GOT3 (cell line): ENCODE measurements at places on chromosomes 3 and 15.

DNA sequence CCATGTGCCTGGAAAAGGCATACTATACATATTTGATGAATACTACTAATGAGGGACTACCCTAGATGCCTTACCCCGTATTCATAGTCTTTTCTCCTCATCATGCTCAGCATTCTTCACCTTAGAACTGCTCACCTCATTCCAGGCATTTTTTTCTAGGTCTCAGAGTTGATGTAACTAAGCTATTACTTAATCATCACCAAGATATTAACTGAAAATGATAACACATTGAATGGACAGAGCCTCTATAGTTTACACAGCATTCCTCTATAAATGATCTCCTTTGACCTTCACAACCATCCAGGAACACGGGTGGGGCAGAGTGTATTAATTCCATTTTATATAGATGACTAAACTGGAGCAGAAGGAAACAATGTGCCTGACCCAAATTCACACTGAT lies 174.1 kb upstream of the DPH6 start:
- no peak for DNase-seq

- no peak for DNase-seq
These were observed 48.2 kb downstream of the ATR start for GRCh38 chr3:142530296-142530695.

DNA sequence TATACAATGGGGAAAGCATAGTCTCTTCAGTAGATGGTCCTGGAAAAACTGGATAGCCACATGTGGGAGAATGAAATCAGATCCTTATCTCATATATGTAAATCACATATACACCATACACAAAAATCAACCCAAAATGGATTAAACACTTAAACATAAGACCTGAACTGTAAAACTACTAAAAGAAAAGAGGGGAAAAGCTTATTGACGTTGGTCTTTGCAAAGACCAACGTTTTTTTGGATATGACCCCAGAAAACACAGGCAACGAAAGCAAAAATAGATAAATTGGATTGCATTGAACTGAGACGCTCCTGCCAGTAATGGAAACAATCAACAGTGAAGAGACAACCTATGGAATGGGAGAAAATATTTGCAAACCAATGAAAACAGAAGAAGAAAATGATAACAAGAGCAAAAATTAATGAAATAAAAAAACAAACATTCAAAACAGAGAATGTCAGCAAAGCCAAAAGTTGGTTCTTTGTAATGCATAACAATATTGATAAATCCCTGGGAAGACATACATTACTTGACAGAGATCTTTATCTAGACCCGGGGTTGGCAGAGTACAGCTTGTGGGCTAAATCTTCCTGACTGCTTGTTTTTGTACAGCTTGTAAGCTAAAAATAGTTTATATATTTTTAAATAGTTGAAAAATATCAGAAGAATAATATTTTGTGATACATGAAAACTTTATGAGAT lies 86.9 kb downstream of the NEO1 start:
- no peak for DNase-seq

GRCh38 chr15:98154863-98155262 lies 194.4 kb downstream of the ARRDC4 start:
- DNase-seq: no peak

GRCh38 chr3:128709038-128709437 lies 16.9 kb upstream of the RAB7A start:
- DNase-seq: no peak

DNA sequence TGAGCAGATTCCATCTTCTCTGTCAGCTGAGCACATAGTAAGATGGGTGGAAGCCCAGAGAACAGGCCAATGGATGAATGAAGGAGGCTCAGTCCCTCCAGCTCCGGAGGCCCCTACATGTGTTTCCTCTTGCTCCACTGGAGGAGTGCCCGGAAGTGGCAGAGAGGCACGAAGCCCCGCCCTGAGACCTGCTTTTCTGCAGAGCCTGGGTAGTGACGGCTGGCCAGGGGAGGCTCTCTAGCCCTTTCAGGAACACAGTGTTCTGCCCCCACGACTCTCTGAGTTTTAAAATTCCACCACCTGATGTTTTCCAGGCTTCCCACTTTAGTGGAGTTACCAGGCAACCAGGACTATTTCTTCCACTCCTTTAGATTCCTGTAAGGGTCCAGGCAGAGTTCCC lies 149.4 kb upstream of the SLC6A11 start:
- DNase-seq: no peak

DNA sequence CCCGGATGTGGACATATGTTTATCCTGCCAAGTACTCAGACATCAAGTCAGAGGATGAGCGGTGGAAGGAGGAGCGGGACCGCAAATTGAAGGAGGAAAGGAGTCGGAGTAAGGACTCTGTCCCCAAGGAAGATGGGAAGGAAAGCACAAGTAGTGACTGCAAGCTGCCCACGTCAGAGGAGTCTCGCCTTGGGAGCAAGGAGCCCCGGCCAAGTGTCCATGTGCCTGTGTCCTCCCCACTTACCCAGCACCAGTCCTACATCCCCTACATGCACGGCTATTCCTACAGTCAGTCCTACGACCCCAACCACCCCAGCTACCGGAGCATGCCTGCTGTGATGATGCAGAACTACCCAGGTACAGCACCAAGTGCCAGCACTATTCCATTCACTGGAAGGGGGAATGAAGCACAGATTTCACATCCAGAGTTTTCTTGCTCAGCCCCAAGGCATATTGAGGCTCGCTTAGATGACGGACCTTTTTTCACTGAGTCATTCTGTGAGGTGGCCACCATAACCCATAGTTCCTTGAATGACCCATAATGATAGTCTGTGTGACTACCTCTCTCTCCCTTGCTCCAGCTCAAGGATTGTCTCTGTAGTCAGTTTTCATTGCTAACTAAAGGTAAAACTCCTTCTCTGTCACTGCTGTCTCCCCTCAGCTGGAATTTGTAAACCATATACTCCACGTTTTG lies 97.1 kb downstream of the RBPMS2 start:
- DNase-seq: no peak

GRCh38 chr15:84715441-84716035 lies 401 bp downstream of the SEC11A start:
- DNase-seq: no peak

DNA sequence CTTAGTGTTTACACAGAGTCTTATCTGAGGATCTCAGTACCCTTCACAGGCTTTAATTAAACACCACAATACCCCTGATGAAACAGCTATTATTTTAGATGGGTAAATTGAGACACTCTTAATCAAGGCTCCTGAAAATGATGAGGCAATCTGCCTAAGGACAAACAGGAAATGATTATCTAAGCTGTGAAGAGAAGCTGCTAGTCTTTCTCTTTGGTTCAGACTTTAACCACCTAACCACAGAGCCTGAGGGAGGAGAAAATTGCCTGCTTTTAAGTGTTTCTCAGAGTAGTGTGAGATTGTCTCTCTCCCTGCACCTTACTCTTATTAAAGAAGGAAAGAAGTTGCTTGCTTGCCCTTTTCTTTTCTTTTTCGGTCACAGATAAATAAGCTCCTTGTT lies 364.3 kb upstream of the ADAMTS9 start:
- no peak for DNase-seq

DNA sequence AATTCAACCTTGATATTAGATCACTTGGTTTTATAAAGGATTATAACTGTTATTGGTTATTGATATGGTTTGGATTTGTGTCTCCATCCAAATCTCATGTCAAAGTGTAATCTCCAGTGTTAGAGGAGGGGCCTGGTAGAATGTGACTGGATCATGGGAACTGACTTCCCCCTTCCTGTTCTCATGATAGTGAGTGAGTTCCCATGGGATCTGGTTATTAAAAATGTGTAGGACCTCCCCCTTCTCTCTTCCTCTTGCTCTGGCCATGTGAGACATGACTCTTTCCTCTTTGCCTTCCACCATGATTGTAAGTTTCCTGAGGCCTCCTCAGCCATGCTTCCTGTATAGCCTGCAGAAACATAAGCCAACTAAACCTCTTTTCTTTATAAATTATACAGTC lies 136.0 kb upstream of the UBE2E2 start:
- DNase-seq: no peak

DNA sequence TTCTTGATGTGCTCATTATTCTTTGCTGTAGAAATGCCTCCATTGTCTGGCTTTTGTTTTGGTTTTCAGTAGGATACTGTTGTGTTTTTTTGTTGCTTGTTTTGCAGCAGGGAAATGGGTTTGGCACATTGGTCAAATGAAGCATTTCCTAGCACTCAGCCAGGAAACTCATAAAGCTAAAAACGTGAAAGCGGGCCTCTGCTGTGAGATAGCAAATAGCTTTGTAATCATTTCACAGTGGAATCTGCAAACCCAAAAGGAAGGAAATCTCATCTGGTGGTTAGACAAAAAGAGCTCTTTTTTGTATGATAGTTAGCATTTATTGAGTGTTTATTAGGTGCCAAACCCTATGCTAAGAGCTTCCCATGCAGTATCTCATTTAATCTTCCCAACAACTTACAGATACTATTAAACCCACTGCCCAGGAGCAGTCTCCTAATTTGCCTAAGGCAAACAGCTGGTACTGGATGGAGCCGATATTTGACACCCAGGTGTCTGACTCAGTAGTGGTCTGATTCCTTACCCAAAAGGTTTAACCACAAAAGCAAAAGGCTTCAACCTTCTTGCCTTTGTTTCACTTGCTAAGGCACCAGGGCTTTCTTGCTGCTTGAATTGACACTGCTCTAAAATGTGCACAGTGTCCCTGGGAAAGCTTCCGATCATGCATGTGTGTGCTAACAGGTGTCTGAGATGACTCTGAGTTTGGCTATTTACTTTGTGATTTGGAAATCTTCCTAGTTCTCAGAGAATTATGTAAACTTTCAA lies 527.9 kb upstream of the MDFIC2 start:
- no peak for DNase-seq

GRCh38 chr3:99730870-99731269 lies 86.8 kb upstream of the CMSS1 start:
- DNase-seq: no peak
